ENCODE measurements at places on chromosomes 6 and 20.

GRCh38 chr6:121865811-121866210 is 430.4 kb downstream of the GJA1 start:
- no peak for DNase-seq

GRCh38 chr20:57205606-57206219 is 60.7 kb downstream of the BMP7 start:
- DNase-seq, result no peak

GRCh38 chr6:125195526-125195925 is 42.0 kb downstream of the TPD52L1 start:
- DNase-seq, result no peak

- DNase-seq, result no peak
Measured at GRCh38 chr6:66814156-66814555, 1107.1 kb upstream of the EYS start.

- no peak for DNase-seq
Measured at GRCh38 chr6:135449246-135449645, 48.3 kb downstream of the AHI1 start.

DNA sequence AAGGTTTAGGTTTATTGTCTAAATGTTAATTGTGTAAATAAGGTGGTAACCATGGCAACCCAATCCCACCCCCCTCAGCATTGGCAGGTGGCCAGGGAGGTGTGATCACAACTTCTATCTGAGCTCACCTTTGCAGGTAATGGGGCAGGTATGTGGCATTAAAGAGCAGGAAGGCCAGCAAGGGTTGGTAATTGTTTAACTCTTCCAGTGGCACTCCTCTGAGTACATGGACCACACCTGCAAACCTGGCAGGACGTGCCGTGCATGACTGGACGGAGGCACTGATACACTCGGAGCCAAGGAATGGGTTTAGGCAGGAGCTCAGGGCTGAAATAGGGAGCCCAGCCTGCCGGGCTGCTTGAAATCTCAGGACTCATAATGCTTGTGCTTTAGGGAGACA is 107.0 kb upstream of the BMP2 start:
- no peak for DNase-seq

DNA sequence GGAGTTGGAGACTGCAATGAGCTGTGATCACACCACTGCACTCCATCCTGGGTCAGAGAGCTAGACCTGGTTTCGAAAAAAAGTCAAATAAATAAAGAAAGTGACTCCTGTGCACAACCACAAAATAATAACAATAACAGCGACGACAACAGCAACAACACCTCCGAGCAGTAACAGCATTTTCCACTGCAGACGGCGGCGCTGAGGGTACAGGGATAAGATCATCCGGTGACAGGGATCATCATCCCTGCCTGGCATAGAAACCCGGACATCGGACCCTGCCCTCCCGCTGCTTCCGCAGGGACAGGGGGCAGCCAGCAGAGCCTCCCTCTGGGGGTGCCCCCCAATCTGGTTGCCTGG is 11.5 kb downstream of the SRXN1 start:
- peak; percentile 52 for DNase-seq

DNA sequence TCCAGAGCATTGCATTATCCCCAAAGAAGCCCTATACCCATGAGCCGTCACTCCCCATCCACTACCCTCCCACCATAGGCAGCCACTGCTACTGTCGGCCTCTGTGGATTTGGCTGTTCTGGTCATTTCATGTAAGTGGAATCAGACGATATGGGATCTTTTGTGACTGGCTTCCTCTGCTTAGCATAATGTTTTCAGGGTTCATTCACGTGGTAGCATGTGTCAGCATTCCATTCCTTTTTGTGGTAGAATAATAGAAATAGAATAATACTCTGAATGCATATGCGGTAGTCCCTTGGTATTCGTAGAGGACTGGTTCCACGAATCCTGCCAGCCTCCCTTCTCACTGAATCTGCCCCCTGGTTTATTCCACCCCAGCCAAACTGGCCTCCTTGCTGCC is 402.6 kb upstream of the SULF2 start:
- DNase-seq, result no peak

DNA sequence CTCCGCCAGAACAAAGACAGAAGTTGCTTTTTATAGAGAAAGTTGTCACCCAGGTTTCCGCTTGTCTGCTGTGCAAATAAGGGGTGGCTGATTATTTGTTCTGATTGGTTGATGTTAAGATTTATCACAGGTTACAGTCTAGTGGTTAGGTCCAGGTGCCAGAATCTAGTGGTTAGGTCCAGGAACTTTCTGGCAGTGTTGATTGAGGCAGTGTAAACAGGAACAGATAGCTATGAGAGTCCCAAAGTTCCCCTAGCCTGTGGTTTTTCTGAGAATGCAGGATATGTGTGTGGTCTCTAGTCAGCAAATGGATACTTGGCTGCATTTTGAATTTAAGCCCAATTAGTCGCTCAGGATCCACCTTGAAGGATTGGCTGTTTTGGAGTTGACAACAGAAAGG is 148.0 kb downstream of the TMEM200A start:
- DNase-seq, result no peak

DNA sequence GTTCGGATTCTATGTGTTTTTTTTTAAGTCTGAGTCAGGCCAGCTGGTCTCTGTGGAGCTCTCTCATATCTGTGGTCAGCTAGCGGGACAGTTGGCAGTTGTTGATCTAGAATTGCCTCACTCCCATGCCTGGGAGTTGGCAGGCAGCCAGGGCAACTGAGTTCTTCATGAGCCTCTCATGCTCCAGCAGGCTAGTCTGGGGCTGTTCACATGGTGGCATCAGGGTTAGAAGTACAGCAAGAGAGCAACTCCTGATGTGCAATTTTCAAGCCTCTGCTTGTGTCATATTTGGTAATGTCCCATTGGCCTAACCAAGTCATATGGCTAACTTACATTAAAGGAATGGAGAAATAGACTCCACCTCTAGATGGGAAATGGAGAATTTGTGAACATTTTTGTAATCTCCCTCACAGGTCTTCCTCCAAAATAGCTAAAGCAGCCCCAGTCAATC is 6.7 kb upstream of the IFT52 start:
- DNase-seq, result no peak

- no peak for DNase-seq
Measured at GRCh38 chr6:136658711-136659110, 108.5 kb upstream of the MAP7 start.

DNA sequence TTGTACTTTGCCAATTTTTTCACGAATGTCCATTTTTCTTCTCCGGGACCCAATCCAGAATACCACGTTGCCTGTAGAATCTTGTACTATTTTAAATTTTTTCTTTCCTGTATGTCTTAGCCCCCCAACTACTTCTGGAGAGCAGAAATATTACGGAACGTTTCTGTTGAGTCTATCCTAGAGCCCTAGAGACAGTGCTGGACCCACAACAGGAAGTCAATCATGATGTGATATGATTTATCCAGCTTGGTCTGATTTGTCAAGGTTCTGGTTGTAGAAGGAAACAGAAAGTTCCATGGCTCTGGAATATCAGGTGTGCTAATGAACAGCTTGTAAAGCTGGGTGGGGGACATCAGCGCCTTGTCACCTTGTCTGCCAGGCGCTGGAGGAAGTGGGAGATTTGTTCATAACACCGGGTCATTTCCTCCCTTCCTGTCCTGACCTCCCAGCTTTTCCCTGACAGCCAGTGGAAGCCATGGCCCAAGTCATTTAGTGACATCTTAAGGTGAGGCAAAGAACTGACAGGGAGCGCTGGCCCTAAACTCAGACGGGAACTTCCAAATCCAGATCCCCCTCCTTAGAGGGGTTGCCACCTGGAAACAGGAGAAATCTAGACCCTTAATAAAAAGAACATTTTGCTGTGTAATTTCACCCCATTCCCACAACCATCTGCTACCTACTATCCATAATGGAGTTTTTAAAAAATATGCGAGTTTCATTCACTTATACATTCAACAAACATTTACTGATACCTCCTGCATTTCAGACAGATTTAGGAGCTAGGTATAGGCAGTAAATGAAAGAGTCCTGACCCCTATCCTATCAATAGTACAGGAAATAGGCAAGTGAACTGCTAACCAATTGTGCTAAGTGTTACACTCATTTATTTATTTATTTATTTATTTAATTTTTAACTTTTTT is 130.5 kb downstream of the ZFP64 start:
- DNase-seq, result peak; percentile 60

- no peak for DNase-seq
Measured at GRCh38 chr6:89116702-89117101, 1.2 kb downstream of the SRSF12 start.

DNA sequence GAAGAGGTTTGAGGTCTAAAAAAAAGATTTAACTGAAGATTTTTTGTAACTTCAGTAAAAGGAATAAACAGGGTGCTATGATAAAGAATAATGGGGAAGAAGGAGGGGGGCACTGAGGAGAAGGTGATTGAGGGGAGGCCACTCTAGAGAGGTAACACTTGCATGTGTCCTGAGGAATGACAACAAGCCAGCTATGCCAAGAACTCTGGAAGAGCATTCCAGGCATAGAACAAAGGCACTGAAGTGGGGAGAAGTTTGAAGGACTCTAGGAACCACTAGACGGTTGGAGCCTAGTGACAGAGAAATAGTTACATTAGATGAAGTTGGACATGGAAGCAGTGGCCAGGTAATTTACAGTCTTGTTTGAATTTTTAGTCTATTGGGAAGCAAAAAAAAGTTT is 10.8 kb upstream of the SF3B5 start:
- DNase-seq, result no peak

- no peak for DNase-seq
Measured at GRCh38 chr6:5673019-5673790, 333.5 kb downstream of the NRN1 start.

DNA sequence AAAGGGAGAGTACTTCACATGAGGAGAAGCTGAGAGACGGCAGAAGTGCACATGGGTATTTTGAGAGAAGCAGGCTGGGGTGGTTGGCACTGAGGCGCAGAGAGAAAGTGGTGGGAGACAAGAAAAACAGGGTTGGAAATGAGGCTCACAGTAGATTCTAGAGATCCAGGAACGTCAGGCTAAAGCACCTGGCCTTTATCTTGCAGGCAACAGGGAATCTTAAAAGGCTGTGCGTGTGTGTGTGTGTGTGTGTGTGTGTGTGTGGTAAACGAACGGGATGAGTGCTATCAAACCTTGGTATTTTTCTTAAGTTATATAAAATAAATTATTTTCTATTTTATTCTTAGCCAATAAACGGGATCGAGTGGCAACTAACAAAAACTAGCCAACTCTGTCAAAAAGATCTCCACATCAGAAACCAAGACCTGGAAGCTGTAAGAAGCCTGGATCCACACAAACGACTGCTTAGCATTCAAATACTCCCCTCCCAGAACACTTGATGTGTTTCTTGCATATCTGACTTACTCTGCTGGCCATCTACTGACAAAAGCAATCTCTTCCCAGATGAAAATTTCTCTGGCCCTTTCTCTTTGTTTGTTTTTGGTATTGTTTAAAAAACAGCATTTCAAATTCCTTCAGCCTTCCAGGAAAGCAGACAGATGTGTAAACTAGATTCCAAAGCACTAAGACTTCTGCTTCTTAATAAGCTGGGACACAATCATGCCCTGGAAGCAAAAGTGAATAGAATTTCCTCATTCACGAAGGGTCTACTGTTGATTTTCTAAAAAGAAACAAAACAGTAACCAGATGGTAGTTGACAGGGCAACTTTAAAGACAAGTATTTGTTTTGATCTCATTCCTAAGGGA is 44.8 kb upstream of the FABP7 start:
- DNase-seq, result peak; percentile 34

- no peak for DNase-seq
Measured at GRCh38 chr20:44324343-44324742, 12.5 kb upstream of the R3HDML start.

DNA sequence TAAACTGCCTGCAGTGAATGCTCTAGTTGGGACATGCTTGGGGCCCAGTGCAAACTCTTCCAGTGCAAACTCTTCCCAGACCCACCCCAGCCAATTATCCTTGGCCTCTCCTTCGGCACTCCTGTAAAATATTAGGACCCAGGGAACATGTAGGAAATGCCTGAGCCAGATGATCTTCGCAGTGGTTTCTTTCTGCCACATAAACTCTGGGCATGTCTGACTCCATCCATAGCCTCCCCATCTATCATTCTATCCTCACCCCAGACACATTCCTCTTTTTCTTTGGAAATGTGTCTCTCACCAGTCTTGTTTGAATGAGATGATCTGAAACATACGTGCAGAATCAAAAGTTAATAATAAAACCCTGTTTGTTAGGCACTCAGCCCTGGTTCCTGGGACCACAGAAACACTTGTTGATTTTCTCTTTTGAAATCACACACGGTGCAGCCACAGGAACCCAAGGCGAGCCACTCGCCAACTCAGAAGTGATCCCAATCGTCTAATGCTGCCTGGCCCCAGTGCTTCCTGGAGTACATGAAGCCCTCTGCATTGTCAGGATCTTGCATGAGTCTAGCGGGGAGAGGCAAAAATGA is 108.9 kb upstream of the CST7 start:
- DNase-seq, result no peak

GRCh38 chr6:154414021-154414813 is 57.6 kb upstream of the IPCEF1 start:
- DNase-seq, result no peak

GRCh38 chr20:1894951-1895673 is at the start of gene SIRPA:
Gene SIRPA, plus strand, starts transcription at chr20:1895407. Its CDS starts 41 bp downstream, at chr20:1895448.
- peak; percentile 75 for DNase-seq

DNA sequence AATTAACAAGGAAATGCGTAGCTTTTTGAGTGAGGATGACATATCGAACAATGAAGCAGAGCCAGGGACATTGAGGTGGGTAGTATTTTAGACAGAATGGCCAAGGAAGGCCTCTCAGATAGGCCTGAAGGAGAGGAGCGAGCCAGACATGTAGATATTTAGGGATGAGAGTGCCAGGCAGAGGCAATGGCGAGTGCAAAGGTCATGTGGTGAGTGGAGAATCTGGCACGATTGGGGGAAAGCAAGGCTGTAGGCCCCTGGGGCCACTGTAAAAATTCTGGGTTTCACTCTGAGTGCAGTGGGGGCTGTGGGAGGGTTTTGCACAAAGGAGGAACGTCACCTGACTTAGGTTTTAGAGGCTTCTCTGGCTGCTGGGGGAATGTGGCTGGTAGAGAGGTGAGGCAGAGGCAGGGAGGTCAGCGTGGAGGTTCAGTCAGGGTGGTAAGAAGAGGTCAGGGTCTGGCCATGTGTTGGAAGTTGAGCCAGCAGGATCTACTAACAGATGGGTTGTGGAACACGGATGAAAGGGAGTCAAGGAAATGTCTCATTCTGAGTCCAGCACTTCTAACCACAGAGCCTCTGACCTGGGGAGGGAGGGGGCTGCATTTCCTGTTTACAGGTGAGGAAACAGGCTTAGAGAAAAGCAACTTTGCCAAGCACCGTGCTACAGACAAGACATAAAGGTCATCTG is 11.3 kb downstream of the SIRPA start:
- DNase-seq, result no peak

DNA sequence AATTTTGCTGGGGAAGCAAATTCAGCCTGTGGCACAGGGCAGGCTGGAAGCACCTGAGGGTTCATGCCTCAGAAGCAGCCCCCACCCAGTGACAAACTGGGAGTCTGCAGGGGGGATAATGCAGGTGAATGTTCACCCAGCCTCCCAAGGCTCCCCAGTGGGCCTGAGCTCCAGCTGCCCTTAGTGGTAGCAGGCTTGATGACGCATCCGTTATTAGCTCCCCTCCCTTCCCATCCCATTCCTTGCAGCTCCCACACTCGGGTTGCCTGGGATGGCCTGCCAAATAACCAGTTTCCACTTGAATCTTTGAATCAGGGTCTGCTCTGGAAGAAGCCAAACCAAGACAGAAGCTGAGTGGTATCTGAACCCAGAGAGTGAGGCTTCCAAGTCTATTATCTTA is 15.8 kb downstream of the KCNK15 start:
- DNase-seq, result no peak

Data from cerebellar cortex (tissue), 1 donor.